ENCODE measurements at places on chromosomes 11 and 22. TPM values are rescaled to one million over a fixed set of nuclear protein-coding genes. Genes with fewer than 3 reads are reported as not detected.

Gene MPEG1
- polyA plus RNA-seq, result 9.8 TPM

Gene C11orf98
- polyA plus RNA-seq, result 63.8 TPM

Gene HIPK3
- polyA plus RNA-seq, result 51.3 TPM

Gene SNX15
- polyA plus RNA-seq, result 27.2 TPM

Gene KRTAP5-8
- polyA plus RNA-seq, result 1.3 TPM

- no peak for DNase-seq
Measured at GRCh38 chr11:108666373-108666772, 1.5 kb downstream of the DDX10 start.

GRCh38 chr11:119480380-119481020 is 57.5 kb upstream of the THY1 start:
- DNase-seq, result no peak

DNA sequence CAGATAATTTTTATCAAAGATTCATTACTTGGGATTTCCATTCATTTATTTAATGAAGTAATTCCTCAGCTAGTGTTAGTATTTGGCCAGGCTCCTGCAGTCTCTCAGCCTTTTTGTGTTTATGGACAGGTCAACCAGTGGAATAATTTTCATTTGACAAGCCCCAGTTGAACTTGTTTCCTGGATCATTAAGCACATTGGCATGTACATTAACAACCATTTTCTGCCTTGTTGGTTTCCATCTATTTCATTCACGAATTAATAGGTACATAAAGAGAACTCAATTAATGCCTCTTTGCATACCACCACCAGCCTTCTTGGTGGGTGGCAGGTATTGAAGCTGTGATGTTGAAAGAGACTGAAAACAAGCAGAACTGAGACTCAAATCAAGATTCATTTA is 745.2 kb downstream of the KCNA4 start:
- no peak for DNase-seq

DNA sequence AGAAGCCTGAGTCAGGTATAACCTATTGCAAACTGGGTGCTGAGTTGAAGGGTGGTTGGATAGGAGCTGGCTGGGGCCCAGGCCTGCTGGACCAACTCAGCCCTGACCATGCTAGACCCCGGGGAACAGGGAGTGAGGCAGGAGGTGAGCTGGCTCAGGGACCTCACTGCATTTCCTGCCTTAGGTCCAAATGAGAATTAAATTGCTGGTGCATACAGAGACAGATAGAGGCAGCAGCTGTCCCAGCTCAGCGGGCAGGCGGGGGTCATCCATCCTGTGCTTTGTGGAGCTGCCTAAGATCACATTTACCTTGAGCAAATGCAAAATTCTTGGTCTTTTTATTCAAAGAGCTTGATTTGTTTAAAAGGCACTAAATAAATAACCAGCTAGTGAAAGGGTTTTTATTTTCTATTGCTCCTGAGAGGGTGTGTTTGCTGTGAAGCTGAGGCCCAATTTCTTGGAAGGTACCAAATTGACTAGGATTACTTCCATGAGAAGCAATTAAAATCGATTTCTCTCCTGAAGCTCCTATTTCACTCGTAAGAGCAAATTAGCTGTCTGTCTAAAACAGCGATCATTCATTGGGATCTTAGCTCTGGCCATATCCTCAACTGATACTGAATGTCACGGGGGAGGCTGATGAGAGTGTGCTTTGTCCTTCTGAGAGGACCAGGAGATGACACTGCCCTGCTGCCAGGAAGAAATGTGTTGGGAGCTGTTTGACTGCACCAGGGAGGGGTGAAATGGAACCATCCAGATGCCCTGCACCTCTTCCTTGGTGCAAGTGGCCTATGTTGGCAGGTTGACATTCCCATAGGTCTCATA is 24.9 kb downstream of the USH1C start:
- DNase-seq, result no peak

- DNase-seq, result no peak
Measured at GRCh38 chr11:8723711-8724110, 41.1 kb downstream of the RPL27A start.

DNA sequence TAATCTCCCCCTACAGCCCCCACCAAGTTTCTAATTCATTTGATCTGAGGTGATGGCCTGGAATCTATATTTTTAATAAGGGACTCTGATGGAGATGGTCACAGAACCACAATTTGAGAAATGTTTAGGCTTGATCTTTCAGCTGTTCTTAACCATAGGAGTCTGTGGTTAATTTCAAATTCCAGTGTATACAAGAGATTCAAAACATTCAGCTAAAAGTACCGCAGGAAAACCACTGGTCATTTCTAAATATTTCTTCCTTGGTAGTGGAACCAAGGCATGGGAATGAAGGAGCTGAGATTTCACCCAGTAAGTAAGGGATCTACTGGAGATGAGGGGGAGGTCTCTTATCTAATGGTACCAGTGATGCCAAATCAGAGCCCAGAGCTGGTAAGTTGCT is 18.3 kb upstream of the GALNT18 start:
- no peak for DNase-seq

- DNase-seq, result no peak
Measured at GRCh38 chr11:57649826-57650738, at the start of gene YPEL4. YPEL4 (minus strand) TSS chr11:57649912; CDS start chr11:57647107, 2,805 bp downstream.

GRCh38 chr11:46127150-46127638 is 5.9 kb upstream of the PHF21A start:
- DNase-seq, result no peak

DNA sequence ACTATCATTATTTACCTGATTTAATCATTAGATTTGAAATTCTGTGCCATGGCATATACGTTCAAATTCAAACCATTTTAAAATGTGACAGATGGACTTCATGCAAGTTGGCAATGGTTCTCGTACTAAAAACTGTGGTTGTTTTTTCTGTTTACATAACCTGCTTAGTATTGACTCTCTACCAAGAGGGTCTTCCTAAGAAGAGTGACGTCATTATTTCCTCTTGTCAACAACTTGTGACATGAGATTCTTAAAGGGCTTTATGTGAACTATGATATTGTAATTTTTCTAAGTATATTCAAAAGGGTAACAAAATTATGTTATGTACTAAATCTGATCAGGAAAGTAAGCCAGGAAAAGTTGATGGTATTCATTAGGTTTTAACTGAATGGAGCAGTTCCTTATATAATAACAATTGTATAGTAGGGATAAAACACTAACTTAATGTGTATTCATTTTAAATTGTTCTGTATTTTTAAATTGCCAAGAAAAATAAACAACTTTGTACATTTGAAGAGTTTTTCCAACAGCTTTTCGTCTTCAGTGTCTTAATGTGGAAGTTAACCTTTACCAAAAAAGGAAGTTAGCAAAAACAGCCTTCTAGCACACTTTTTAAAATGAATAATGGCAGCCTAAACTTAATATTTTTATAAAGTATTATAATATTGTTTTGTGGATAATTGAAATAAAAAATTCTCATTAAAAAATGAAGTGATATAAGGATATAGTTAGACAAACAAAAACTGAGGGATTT is 87.0 kb downstream of the GRK3 start:
- DNase-seq, result no peak

DNA sequence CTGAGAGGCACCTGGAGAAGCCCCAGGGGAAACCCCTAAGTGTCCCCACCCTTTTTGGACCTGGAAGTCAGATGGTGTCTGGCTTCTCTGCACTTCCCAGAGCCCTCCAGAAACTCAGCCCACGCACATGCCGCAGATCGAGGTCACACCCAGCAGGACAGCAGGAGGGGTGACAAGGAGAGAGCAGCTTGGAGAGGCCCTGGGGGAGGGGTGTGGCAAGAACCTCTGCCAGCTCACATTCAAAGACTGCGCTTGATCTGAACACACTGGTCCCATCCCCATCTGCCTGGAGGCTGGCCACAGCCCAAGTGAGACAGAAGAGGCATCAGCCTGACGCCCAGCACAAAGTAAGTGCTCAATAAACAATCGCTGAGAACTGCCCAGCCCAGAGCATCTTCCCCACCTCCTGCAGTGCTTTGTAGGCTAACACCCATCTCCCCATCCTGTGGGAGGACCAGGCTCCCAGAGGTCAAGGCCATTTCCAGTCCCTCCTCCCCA is 21.4 kb downstream of the TMPRSS6 start:
- no peak for DNase-seq

DNA sequence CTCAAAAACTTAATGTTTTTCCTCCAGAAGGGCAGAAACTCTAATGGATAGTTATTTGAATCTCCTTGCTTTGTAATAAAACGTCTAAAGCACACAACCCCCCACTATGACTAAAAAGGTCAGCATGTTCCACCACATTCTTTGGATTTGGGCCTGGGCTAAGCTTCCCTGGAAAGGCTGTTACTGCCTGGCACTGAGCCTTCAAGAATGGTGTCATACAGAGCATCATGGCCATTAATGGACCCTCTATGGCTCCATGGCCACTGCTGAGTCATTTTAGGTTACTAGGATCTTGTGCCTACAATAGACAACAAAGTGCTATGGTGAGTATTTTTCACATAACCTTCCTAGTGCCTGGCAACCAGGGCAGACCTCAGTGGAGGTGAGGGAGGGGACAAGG is 242.6 kb upstream of the FAT3 start:
- no peak for DNase-seq

DNA sequence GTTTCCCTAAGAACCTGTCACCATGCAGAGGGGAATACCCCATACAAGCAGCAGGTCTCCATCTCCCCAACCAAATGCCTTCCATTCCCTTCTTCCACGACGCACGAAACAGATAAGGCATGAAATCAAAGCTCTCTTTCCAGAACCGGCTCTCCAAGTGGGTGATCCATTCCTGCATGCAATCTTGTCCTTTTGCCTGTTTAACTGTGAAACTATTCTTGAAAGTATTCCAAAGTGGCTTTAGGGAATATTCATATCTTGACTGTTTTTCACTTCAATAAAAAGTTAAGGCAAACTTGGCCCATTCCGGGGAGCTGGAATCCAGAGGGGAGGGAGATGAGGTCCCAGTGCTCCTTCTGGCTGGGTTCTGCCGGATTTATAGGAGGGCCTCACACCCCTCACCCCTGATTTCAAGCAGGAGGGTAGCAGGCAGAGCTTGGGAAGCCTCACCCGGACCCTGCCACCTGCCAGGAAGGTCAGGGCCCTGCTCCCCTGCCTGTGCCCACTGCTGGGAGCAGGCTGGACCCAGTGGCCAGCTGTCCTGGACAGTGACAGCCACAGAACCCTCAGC is 60.9 kb downstream of the SCGB1A1 start:
- DNase-seq, result no peak

DNA sequence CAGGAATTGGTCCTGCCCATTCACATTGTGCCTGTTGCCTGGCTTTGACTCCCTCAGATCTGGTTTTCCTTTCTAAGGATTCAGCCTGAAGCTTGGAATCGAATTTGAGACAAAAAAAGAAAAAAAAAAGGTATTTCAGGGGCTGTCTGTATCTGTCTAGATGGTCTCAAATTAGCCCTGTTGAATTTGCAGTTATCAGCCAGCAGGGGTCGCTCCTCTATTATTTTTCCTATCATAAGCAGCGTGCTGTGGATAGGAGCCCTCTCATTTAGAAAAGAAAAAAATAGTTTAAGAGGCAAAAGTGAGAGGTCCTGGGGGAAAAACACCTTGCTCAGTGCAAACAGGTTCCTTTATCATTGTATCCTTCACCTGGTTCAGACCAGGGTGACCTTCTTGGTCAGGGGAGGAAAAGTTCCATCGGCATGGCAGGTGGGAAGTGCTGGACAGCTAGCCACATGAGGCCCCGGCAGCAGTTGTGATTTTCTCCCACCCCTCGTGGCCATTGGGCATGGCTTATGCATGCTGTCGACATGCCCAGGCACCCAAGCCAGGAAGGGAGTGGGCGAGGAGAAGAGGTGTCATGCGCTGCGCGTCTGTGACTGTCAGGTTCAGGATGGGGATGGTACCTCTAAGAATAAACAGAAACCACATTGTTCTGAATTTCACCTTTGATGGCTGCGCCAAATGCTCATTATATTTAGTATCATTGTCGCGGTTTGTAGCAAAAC is 13.1 kb downstream of the OR5AK2 start:
- DNase-seq, result no peak

DNA sequence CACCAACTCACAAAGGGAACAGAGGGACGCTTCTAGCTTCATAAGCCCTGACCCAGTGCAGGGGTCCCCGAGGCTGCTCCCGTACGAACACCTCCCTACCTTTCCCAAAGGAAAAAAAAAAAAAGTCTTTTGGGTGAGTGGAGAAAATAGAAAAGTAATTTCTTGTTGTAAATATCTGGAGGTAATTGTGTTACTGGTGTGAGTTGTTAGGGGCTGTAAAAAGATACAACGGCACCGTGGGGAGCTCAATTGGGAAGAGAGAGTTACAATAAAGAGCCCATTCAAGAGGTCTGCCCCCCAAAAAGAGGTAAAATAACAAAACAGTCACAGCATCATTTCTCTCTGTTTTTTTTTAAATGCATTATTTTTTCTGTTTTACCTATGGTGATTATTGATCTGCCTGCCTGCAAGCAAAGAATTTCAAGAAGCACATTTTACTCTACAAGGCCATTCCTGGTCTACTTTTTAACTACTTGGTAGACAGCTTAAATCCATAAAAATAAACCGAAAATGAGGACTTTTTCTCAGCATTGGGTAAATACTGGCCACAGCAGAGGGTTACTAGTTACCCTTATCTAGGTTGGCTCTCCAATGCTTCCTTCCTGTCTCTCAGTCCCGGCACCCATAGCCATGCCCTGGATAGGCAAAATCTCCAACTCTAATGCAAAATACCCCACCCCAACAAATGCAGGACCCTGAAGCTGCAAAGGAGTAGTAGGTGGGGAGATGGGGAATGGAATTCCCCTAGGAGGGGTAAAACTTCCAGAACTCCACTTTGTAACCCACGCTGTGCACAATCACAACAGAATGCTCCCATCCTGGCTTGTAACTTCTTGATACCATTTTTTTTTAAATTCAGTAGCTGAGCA is 3.1 kb downstream of the PAX6 start:
- no peak for DNase-seq

- no peak for DNase-seq
Measured at GRCh38 chr11:13761716-13762115, 93.2 kb downstream of the FAR1 start.

Data from left renal cortex interstitium (tissue), 4 donors.